ENCODE measurements at places on chromosomes 3 and 15. TPM values are rescaled to one million over a fixed set of nuclear protein-coding genes. Genes with fewer than 3 reads are reported as not detected.

NMB gene
- total RNA-seq: 3.7 TPM

C3orf22 gene
- total RNA-seq: not detected

ADAMTS7 gene
- total RNA-seq: 19.2 TPM

DPH6 gene
- 41.1 TPM for total RNA-seq

FRMD5 gene
- total RNA-seq: 10.1 TPM

SCN10A gene
- total RNA-seq: not detected

SAMMSON gene
- not detected for total RNA-seq

GOLGA6L7 gene
- not detected for total RNA-seq

- no peak for DNase-seq
Observed at GRCh38 chr15:47507221-47507985, 209.9 kb upstream of the SEMA6D start.

DNA sequence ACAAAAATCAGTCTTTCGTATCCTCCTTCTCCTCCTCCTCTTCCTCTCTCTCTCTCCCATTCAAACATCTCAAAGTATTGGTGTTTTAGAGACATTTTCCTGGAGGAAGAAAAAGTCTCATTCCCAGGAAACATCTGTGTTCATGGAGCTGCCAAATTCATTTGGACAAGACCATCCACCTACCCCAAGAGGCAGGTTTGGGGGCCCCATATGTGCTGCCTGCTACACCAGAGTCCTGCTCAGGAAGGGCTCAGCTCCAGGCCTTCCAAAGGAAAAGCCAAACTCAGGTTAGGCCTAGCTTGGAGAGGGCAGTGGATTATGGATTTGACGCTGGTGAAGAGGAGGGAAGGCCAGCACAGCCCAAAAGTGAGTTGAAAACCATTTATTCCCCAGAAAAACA lies 131.2 kb downstream of the SRGAP3 start:
- no peak for DNase-seq

GRCh38 chr15:82272154-82272553 lies 9.5 kb downstream of the SAXO2 start:
- no peak for DNase-seq

GRCh38 chr3:166060789-166061479 lies 223.7 kb upstream of the BCHE start:
- peak; percentile 12 for DNase-seq

DNA sequence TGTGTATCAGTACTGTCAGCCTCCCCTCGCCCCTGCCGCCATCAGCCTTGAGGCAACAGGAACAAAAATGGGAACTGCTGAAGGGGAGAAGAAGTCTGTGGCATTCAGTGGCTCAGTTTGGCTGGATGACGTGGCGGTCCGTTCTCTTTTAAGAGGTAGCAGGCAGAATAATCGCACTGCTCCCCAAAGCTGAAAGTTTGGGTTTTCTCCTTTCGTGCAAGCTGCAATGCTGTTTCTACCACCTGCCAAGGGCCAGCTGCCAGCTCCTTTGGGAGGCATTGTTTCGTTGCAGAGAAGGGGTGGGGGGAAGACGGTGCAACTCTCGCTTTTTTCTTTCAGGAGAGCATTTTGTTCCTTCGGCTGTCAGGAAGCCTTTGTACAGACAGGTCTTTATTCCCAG lies 369.6 kb upstream of the RORA start:
- peak; percentile 78 for DNase-seq

GRCh38 chr15:66588537-66588936 lies 22.7 kb upstream of the LCTL start:
- peak; percentile 60 for DNase-seq

GRCh38 chr15:69304182-69304545 lies 5.5 kb downstream of the PAQR5 start:
- DNase-seq: no peak

- no peak for DNase-seq
Observed at GRCh38 chr3:185912512-185912911, 25.3 kb downstream of the TRA2B start.

DNA sequence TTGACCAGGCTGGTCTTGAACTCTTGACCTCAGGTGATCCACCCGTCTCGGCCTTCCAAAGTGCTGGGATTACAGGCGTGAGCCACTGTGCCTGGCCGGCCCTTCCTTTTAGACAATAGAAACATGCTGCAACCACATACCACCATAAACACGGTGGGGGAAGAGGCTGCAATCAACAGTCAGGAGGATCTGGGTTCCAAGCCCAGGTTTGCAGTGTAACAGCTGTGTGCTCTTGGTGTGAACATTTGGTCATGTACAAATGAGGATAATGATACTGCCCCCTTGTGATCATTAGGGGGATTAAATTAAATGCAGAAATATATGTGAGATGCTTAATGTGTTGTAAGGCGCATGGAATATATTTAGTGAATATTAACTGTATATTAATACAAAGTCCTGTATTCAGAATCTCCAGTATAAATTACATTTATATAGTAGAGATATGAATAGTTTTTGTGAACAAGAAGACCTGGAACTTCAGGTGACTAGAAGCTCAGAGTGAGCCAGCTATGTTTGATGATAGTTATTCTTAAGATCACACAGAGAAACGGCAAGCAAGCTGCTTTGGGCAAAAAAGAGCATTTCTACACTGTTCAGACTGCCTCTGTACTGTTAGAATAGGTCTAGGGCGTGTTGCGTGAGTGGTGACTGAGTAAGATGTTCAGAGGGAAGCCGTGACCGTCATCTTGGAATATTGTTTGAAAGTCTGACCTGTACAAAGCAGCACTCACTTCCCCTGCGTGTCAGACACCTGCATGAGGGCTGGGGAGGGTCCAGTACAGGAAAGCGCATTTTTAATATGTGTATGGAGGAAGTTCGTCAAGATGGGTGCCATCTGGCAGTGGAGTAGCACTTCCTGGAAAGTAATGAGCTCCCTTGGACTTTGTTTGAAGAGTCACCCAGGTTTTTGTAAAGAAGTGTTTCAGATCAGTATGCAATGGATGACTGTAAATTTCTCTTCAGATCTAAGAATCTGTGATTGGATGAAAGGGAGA lies 125.8 kb downstream of the PGPEP1L start:
- DNase-seq: peak; percentile 54

- no peak for DNase-seq
Observed at GRCh38 chr15:90680371-90680935, 36.7 kb upstream of the BLM start.

DNA sequence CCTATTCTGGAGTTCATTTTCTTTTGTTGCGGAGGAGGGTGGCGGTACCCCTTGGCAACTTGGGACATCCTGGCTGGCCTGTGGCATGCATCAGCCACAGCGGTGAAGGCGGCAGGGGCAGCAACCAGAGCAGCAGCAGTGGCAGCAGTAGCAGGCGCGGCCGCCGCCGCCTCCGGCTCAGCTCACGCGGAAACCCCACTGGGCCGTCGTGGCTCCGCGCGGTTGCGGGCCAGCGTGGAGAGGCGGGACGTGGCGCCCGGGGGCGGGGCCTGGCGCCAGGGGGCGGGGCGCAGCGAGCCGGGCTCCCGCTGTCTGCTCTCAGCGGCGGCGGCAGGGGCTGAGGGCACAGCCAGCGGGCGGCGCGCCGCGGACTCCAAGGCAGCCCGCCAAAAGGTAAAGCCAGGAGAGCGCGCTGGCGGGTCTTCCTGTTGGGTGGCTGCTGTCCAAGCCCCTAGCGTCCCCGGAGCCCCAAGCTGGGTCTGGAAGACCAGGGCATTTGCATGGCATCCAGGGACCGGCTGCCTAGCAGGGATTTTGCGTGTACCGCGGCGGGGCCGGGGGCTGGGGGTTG lies 334.4 kb upstream of the THRB start:
- DNase-seq: peak; percentile 78

- no peak for DNase-seq
Observed at GRCh38 chr15:90203473-90203872, 2.3 kb downstream of the SEMA4B start.

DNA sequence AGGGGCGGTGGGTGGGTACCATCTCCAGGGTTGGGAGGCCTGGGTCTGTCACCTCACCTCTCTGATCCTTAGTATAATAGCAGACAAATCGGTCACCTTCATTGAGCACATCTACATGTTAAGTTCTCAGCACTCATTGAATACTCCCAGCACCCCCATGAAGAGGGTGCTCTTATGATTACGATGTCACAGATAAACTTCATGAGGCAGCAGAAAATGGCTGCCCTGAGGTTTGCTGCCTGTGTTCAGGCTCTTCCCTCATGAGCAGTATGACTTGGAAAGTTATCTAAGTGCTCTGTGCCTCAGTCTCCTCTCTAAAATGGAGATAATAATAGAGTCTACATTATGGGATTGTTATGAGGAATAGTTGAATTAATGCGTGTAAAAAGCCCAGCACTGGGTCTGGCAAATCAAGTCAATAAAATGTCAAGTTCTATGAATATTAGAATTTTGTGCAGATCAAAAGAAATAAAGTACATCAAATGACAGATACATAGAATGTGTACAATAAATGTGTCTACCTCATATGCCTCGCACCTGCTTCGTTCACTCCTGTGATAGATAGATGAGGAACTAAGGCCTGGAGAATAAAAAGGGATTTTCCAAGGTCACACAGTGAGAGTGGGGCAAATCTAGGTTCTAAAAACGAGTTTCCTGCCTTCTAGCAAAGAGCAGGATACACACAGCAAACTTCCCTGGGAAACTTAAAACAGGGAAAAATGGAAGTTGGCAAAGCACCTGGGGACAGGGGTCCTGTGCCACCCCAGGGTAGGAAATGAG lies 142.2 kb upstream of the MRPS22 start:
- no peak for DNase-seq

GRCh38 chr3:160686955-160687535 lies 10.1 kb downstream of the ARL14 start:
- no peak for DNase-seq

DNA sequence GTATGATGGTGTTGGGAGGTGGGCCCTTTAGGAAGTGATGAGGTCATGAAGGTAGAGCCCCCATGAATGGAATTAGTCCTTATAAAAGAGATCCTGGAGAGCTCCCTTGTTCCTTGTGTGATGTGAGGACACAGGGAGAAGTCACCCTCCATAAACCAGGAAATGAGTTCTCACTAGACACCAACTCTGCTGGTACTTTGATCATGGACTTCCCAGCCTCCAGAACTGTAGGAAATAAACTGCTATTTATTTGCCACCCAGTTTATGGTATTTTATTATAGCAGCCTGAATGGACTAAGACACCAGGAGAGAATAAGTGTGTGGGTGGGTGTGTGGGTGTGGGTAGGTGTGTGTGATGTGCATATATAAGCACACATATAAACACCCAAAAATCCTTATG lies 71.9 kb downstream of the MYH15 start:
- no peak for DNase-seq

DNA sequence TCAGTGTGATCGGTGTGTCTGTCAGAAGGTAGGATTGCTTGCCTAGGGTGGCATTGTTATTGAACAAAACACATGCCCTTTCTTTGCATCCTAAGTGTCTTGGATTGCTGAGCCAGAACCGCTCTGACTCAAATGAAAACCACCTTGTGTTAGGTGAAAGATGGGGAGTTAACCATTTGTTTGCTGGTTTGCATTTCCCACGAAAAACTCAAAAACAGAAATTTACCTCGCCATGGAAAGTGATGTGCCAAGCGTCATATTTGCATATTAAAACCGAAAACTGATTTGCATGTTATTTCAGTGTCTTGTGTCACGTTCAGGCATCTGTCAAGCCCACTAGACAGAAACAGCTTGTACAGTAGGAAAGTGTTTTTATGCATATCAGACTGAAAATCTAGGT lies 474.6 kb upstream of the TPRG1 start:
- peak; percentile 32 for DNase-seq

DNA sequence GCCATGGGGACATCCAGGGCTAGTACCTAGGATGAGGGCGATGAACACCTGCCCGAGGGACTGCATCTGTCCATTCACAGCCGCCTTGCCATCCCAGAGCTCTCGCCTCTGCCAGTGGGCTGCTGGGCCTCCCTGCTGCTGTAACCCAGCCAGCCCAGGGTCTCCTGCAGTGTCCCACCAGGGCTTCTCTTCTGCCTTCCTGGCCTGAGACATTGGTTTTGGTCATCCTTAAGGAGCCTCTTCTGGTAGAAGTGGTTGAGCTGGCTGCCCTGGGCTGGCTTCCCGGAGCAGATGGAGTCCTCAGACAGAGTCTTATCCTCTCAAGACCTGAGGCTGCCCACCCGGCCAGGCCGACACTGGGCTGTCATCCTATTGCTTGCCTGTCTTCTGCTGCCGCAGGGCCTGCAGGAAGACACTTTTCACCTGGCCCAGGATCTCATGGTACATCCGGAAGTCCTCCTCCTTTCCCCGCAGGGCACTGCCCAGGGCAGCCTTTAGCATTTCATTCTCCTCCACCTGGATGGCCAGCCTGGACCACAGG lies 6.1 kb upstream of the HHATL start:
- DNase-seq: no peak

DNA sequence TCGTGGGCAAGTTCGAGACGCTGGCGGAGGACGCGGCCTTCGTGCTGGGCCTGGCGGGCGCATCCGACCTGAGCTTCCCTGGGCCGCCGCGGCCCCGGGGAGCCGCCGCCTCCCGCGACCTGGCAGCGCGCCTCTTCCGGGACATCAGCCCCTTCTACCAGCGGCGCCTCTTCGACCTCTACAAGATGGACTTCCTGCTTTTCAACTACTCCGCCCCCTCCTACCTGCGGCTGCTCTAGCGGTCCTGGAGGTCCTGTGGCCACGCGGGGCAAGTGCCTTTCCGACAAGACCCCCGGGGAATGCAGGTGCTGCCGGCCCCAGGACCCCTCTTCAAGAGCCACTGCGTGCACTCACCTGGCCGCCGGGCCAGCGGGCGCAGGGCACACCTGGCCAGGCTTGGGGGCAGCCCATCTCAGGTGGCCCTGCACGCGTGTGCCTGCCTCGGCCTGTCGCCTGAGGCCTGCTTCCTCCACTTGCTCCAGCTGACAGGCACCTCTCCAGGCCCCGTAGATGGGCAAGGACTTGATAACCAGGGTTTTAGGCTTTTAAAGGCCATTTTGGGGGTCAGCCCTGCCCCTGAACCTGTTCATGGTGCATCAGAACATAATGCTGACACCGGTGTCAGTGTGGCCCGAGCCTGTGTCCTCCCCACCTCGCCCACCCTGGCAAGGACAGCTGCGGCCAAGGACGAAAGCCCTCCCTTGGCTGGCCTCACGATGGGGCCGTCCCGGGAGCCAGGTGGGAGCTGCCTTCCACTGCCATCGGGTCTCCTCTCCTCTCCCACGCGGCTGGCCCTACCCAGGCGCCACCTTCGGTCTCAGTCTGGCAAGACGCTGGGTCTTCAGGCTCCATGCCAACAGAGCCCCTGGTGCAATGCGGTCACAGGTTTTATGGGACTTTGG lies 16.1 kb downstream of the C3orf22 start:
- DNase-seq: no peak

DNA sequence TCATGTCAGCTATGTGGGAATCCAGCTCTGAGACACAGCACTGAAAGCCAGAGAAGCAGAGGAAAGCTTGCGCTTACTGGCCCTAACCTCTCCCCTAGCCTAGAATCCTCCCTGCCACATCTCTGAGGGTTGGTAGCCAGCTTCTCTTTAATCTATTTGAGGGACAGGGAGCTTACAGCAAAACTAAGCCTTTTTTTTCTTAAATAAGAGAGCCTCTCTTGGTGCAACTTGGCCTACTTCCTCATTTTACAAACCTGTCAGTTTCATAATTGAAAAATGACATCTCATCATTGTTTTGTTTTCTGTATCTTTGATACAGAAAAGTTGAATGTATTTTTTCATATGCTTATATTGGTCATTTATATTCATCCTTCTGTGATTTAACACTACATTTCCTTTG lies 193.9 kb downstream of the ZNF621 start:
- no peak for DNase-seq

- DNase-seq: no peak
Observed at GRCh38 chr15:53548236-53548635, 211.2 kb downstream of the WDR72 start.

- no peak for DNase-seq
Observed at GRCh38 chr3:186359078-186359477, 3.0 kb downstream of the DGKG start.
